ENCODE measurements at places on chromosomes 2 and 18. TPM values are rescaled to one million over a fixed set of nuclear protein-coding genes. Genes with fewer than 3 reads are reported as not detected.

The DHRS9 gene
- not detected for polyA plus RNA-seq

The LYPD1 gene
- 0.51 TPM for polyA plus RNA-seq

The NTSR2 gene
- not detected for polyA plus RNA-seq

The MAP3K19 gene
- not detected for polyA plus RNA-seq

The SERPINB12 gene
- polyA plus RNA-seq = not detected

The TM4SF20 gene
- polyA plus RNA-seq = 18.7 TPM

The TSPYL6 gene
- not detected for polyA plus RNA-seq

All from GM23248 (cell line).